ENCODE measurements at places on chromosomes 13 and 19.
A peak's percentile ranks its signal among the peaks of the same experiment; 100 is the strongest.

DNA sequence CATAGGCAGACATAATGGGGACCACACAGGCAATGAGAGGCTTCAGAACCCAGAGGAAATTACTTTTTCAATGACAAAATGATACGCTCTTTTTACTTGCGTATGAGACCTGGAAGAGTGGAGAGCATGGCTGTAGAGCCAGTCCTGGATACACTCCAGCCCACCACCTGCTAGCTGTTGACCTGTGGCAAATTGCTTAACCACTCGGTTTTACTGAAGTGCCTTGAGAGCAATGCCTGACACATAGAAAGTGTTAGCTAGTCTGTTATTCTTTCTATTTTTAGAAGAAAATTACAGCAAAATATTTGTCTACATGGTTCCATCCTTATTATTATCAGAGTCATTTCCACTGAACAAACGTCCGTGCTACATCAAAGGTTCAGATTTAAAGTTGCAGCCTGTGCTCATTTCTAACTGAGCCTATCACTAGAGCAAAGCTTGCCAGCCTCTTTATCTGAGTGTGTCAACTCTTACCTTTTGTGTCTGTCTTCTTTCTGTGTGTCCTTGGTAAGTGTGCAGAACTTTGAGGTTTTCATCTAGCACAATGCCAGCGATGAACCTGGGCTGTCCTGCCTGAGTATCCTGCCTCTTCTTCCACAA is 9.6 kb upstream of the GPR183 start:
- no peak for DNase-seq

DNA sequence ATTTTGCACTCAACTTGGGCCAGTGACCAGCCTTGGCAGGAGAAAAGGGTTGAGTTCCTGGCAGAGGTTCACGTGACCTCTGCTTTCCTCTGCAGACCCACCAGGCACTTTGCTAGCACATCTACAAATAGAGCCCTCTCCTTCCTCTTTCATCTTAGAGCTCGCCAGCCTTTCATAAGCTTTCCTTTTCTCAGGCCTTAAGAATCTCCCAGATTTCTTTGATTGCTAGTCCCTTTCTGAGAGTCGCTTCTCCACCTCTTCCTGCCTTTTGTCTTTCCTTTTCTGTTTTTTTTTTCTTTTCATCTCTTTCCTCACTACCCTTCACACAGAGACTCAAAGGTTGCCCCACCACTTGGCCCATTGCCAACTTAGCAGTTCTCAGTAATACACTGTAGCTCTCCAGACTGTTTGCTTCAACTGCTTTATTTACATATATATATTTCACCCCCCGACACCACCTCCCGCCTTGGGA is 375.7 kb upstream of the SPRY2 start:
- DNase-seq, result peak; percentile 74

- no peak for DNase-seq
Measured at GRCh38 chr13:99162567-99163361, 37.9 kb upstream of the UBAC2 start.

DNA sequence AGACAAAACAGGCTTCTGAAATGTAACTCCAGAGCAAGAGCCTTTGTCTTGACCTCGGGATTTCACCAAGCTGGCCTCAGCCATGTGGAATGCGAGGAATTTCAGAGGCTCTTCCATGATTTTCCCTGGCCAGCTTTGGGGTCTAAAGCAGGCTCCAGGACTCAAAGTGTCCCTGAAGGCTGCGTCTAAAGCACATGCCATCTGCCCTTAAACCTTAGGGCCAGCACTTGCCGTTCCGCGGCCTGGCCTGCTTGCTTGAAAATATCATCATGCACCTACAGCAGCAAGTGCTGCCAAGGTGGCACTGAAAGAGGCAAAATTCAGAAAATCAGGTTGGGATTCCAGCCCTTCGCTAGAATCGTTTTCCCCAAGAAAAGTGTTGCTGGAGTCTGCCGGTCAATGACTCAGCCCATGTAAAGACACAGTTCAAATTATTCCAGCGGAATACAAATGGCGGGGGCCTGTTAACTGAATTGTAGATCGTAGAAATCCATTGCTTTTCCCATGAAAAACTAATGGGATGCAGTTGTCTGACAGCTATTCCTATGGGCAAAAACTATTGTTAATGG is 105.7 kb upstream of the RAP2A start:
- no peak for DNase-seq

GRCh38 chr19:5397804-5398692 is 57.2 kb upstream of the ZNRF4 start:
- DNase-seq, result peak; percentile 37
